ENCODE measurements at places on chromosomes 1 and 21.

- no peak for DNase-seq
Observed at GRCh38 chr1:150777544-150777943, 12.0 kb upstream of the CTSS start.

- no peak for DNase-seq
Observed at GRCh38 chr1:46547481-46548383, 3.7 kb downstream of the KNCN start.

GRCh38 chr1:163535807-163536206 lies 214.1 kb downstream of the NUF2 start:
- no peak for DNase-seq

DNA sequence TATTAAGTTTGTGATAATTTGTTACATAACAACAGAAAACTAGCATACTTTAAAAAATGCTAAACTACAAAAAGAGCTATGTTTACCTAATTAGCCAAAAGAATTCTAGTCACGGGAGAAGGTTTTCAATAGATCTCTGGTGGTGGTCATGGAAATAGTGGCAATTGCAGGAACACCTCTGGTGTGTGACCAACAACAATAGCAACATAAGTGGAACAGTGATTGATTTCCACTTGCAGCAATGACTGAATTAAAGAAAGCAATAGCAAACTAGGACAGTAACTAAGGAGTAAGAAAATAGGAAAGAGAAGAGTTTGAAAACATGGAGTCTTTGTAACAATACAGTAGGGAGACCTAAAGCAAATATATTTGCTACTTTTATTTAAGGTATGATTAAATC lies 171.3 kb upstream of the ADGRL4 start:
- no peak for DNase-seq

DNA sequence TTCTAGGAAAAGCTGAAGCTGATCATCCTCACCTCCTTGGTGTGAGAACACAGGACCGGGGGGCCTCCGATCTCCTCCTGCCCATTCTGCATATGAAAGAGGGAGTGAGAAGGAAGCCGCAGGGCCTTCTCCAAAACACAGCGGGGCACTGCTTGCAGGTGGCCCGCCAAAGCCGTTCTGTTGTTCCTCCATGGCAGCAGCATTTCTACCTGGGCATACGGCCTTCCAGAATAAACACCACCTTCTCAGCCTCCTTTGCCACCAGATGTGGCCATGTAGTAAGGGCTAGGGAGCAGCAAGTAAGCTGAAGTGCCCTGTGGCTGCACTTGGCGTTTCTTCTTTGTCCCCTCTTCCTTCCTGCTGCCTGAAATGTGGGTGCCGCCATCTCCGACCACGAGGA lies 214.9 kb downstream of the TOMM20 start:
- no peak for DNase-seq

DNA sequence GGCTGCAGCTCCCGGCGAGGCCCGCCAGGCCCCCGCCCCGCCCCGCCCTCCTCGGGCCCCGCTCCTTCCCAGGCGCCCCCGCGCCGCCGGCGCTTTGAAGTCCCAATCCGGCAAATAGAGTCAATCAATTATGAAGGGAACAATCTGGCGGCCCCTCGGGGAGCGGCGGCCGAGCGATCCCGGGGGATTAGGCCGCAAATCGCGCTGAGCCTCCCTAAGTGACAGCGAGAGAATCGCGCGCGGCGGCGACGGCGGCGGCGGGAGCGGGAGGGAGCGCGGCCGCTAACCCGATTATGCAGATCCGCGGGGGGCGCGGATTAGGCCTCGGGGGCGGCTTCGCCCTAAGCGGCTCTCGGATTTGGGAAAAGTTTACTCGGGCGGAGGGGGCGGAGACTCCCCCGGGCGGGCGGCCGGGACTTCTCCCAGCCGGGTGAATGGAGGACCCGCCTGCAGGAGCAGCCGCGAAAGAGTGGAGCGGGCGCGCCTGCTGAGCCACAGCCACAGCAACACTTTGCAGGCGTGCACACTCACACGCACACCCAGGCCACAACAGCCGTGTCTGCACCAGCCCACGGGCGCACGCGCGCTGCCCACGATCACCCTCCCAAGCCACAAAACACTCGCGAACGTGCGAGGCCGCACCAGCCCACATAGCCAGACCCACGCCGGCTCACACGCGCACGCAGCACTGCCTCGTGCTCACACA lies 23.0 kb upstream of the DMBX1 start:
- no peak for DNase-seq

GRCh38 chr1:233424779-233425178 lies 97.3 kb downstream of the MAP3K21 start:
- no peak for DNase-seq

DNA sequence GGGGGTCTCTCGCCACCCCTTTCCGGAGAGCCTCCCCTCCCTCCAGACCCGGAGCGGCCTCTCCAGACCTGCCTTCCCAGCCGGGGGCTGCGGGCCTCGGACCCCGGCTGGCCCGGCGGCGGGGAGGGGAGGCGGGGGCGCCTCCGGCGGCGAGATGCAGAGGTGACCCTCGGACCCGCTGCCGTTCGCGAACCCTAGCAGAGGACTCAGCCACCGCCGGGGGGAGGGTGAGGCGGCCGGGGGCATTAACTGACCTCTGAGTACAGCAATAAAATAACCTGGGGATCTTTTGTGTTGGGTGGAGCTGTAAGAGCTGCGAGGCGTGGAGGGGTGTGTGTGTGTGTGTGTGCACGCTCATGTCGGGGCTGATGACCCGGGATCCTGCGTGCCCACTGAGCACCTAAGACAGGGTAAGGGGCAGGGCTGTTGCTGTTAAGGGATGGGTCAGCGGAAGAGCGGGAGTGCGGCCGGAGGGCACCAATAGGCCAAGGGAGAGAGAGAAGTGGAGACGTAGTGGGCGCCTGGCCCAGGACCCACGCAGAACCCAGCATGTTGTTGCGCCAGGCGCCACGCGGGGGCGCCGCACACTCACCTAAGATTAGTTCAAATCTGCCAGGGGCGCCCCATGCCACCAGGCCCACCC lies 6.3 kb downstream of the HAPLN2 start:
- no peak for DNase-seq

DNA sequence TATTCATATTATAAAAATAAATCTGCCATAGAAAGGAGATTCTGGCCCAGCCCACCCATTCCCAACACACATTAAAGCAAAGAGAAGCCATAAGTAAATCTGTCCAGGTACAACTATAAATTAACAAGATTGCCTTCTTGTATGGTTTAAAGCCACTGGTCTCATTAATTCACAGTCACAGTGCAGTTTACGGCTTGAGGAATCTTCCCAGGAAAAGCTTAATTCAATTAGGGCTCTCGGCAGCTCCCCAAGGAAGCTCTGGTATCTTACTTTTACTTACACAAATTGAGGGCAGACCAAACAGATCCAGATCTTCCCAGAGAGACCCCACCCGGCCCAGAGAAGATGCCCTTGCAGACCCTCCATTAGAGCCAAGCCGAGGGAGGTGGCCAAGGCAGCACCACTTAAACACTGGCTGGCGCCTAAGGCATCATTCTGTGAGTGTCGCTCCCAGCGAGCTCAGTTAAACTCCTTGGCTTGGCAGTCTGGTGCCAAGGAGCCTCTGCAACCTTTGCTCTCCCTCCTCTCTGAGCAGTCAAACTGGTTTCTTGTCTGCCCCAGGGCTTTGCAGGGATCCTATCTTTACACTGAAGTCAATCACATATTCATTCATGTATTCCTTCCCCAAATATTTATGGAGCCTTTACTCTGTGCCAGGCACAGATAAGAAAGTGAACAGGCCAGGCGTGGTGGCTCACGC lies 10.7 kb downstream of the SLC9A1 start:
- no peak for DNase-seq

DNA sequence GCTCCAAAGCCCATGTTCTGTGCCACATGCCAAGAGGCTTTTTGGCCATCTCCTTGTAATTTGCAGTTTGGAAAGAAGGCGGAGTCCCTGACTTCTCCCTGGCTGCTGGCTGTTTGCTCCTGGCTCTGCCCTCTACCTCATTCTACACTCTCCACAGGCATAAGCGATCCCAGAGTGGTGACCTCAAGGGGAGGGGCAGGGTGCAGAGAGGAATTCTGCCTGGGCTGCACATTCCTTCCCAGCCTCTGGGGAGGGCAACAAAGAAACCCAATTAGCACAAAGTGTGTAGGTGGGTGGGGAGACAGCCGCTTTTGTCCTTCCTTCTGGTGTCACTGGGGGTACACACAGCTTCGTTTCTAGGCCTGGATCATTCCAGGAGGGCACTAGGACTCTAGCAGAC lies 95.3 kb downstream of the HIVEP3 start:
- no peak for DNase-seq

Measured in AG04449 (cell line).